ENCODE measurements at places on chromosomes 1 and 21.

DNA sequence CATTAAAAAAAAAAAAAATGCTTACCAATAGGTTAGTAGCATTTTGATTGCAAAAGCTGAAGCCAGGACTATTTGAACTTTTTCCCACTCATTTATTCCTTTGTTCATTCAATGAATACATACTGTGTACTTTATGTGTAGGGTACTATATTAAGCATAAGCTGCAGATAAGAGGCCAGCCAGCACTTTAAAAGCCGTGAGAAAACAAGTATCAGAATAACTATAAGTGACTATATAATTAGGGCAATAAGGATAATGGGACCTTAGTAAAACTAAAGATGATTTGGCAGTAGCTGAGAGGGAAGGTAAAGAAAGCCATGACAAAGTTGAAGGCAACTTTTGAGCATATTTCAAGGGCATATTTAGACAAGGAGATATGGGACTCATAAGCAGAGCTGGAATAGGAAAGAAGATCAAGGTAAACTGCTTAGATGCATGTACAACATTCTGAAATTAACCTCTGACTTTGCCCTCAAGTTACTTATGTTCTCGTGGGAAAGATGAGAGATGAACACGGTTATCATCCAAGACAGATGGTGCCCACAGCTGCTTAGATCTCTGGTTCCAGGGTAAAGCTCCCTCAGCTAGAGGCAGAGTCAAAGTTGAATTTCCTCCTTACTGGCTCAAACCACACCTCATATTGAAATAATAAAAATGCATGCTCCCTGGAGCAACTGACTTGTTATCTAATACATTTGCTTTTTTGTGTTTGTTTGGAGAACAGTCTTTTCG lies 44.0 kb upstream of the FMO2 start:
- DNase-seq: no peak

DNA sequence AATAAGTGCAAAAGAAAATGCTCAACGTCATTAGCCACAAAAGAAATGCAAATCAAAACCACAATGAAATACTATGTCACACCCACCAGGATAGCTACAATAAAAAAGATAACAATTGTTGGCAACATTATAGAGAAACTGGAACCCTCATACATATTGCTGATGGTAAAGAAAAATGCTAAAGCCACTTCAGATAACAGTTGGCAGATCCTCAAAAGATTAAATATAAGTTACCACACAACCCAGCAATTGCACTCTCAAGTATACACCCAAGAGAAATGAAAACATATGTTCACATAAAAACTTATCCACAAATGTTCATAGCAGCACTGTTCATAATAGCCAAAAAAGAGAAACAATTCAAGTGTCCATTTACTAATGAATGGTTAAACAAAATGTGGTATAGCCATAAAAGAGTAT lies 20.7 kb downstream of the TRIM33 start:
- no peak for DNase-seq

DNA sequence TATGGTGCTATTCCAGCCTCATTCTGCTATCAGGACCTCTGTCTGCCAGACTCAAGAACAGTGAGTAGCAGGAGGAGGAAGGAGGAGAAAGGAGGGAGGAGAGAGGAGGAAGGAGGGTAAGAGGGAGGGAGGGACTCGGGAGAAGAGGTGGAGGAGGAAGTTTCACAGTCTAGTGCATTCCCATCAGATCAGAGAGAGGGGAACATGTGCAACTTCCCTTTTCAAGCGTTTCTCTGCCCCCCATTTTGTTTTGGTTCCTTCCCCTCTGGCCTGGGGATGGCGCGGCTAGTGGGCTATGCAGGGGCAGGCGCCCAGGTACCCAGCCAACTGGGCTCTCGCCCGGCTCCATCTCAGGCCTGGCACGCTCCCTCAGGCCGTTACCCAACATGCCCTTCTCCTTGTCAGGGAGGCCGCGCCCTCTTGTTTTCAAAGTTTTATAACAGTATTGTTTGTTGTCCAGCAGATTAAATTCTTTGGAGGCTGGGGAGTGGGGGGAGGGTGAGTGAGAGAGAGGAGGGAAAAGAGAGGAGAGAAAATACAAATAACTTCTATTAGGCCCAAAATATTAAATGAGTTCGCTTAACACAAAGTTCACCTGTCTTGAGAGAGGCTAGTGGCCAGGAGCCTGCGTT lies 56.0 kb downstream of the CD46 start:
- DNase-seq: no peak

GRCh38 chr1:150207281-150207971 lies 28.5 kb downstream of the ANP32E start:
- no peak for DNase-seq

GRCh38 chr1:182335771-182336566 lies 55.6 kb downstream of the GLUL start:
- DNase-seq: no peak

DNA sequence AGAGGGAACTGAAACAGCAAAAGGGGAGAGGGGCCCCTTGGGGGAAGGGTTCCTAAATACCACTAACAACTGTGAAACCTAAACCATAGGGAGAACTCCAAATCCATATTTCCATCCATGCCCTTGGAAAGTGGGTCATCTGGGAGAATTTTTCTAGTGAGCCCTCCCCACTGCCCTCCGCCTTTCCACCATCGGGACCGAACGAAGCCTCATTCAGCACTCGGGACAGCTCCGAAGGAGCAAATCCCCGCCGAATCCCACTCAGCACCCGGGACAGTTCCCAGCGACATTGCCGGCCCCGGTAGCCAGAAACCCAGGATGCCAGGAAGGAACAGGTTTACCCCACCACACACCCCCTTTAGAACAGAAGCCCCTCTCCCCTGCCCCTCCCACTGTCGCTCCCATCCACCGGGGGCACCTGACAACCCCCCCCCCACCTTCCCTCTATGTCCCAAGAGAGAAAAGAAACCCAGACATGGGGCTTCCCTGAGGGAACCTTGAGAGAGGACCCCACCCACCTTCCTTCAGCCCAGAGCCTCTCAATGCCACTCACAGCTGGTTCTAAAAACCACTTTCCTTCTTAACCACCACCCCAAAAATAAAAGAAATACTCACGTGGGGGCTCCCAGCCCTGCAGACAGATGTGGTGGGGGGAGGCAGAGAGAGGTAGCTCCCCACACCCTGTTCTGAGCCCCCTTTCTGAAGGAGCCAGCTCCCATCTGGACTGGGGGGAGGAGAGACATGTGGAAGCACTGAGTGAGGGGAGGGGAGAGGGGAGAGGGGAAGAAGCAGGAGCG lies 4.5 kb downstream of the DLGAP3 start:
- DNase-seq: no peak

DNA sequence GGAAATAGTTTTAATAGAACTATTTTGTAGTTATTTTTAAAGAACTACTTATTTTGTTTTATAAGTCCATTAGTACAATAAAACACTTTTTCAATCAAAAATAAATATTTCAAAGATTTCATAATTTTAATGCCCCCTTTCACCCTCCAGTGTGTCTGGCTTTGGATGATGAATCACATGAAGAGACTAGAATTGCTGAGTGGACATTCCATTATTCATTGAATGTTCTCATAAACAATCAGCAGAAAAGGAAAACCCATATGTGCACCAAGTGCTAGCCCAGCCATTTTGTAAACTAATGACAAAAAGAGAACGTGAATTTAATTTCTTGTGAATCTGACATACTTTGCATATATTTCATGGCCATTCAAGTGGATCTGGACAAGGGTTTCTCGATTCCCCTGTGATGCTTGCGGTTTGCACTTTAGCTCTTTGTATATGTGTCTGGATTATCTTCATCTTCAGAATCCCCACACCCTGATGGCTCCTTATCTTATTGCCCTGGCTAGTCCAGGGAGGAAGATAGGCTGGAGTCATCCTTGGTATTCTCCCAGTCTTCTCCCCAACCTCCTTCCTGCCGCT lies 20.7 kb upstream of the CHIA start:
- DNase-seq: no peak

- DNase-seq: no peak
Observed at GRCh38 chr1:157595356-157595755, 2.5 kb downstream of the FCRL4 start.

GRCh38 chr1:80533093-80533492 lies 1267.6 kb upstream of the ADGRL2 start:
- no peak for DNase-seq

- no peak for DNase-seq
Observed at GRCh38 chr1:41764656-41765055, 154.1 kb downstream of the HIVEP3 start.

GRCh38 chr1:9529190-9529589 lies 10.1 kb upstream of the SLC25A33 start:
- no peak for DNase-seq

GRCh38 chr1:116993286-116993685 lies 8.3 kb upstream of the CD101 start:
- DNase-seq: no peak

GRCh38 chr1:197144570-197145325 lies 1.7 kb downstream of the ASPM start:
- DNase-seq: no peak
